Fibroblast of lung (primary cell): ENCODE measurements at places on chromosomes 5 and 9. TPM values are rescaled to one million over a fixed set of nuclear protein-coding genes. Genes with fewer than 3 reads are reported as not detected.

The RNF14 gene
- total RNA-seq: 49.1 and 62.9 TPM in 2 replicates

The C8G gene
- 1.2 TPM in 1 of 2 replicates, not detected in the other for total RNA-seq

The TEK gene
- 0.51 and 1.8 TPM in 2 replicates for total RNA-seq

The PHF24 gene
- total RNA-seq: under 0.01 and 0.17 TPM in 2 replicates

The CTNNAL1 gene
- 68.4 and 80.6 TPM in 2 replicates for total RNA-seq

The INIP gene
- 14.4 and 14.9 TPM in 2 replicates for total RNA-seq

The KIF20A gene
- 1.8 and 23.8 TPM in 2 replicates for total RNA-seq

The RUSC2 gene
- total RNA-seq: 10.0 and 15.5 TPM in 2 replicates

The CD180 gene
- not detected in 2 replicates for total RNA-seq

The TMEM252 gene
- total RNA-seq: not detected in 2 replicates

The CCDC69 gene
- 4.0 and 6.4 TPM in 2 replicates for total RNA-seq

The DNAJC18 gene
- 12.6 and 13.6 TPM in 2 replicates for total RNA-seq

The CCDC180 gene
- 1.8 and 2.5 TPM in 2 replicates for total RNA-seq

The SLC25A2 gene
- 0.66 TPM in 1 of 2 replicates, not detected in the other for total RNA-seq

The COL15A1 gene
- total RNA-seq: 41.0 and 43.9 TPM in 2 replicates

The ALDH7A1 gene
- 39.5 and 44.8 TPM in 2 replicates for total RNA-seq

The GALNT10 gene
- 16.2 and 18.3 TPM in 2 replicates for total RNA-seq

The SLC36A2 gene
- total RNA-seq: not detected in 2 replicates

The CSF1R gene
- not detected in 2 replicates for total RNA-seq

The TRPM6 gene
- under 0.01 TPM in 2 replicates for total RNA-seq

The PCDHGC4 gene
- total RNA-seq: 1.5 and 3.0 TPM in 2 replicates

The SH3PXD2B gene
- 21.1 and 23.9 TPM in 2 replicates for total RNA-seq
